ENCODE measurements at places on chromosomes 7 and 10. TPM values are rescaled to one million over a fixed set of nuclear protein-coding genes. Genes with fewer than 3 reads are reported as not detected.

MSRB2 gene
- 19.0 TPM for total RNA-seq

PON3 gene
- total RNA-seq: under 0.01 TPM

MRLN gene
- total RNA-seq: not detected

DNA sequence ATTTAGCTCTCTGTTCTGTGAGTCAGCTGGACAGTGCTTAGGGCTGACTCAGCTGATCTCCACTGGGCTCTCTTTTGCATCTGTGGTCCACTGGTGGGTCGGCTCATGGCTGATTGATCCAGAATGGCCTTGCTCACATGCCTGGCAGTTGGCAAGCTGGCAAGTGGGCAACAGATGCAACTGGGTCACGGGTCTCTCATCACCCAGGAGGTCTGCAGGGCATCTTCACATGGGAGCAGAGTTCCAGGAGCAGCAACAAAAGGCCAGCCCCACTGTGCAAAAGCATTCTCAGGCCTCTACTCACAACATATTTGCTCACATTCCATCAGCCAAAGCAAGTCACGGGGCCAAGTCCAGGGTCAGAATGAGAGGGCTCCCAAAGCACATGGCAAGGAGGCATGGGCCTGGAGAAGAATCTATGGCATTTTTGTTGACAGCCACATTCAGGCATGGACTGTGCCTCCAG is 98.8 kb downstream of the OAT start:
- no peak for DNase-seq

PGAM2 gene
- total RNA-seq: 0.26 TPM

GRCh38 chr7:74164985-74165456 is 9.1 kb upstream of the EIF4H start:
- DNase-seq: peak; percentile 25

GNGT1 gene
- total RNA-seq: not detected

- DNase-seq: no peak
These were observed 545.5 kb upstream of the FOXK1 start for GRCh38 chr7:4136501-4137110.

- no peak for DNase-seq
These were observed 2.3 kb upstream of the PFKFB3 start for GRCh38 chr10:6200440-6200733.

GRCh38 chr10:26969145-26969926 is 108.6 kb upstream of the ABI1 start:
- DNase-seq: no peak

GRCh38 chr10:85542936-85543730 is 823.5 kb downstream of the GRID1 start:
- no peak for DNase-seq

- peak; percentile 93 for DNase-seq
These were observed 15.3 kb upstream of the GPR146 start for GRCh38 chr7:1028775-1029636.

GRCh38 chr7:130256704-130257103 is 10.0 kb upstream of the CPA2 start:
- no peak for DNase-seq

GRCh38 chr7:157637216-157637949 is 300.6 kb downstream of the DNAJB6 start:
- DNase-seq: no peak

HMX3 gene
- total RNA-seq: not detected

- DNase-seq: no peak
These were observed 209.4 kb downstream of the SORCS1 start for GRCh38 chr10:106955133-106955532.

- DNase-seq: no peak
These were observed 29.4 kb downstream of the OR9A2 start for GRCh38 chr7:142997456-142997989.

ALOX5 gene
- total RNA-seq: not detected

ANKRD7 gene
- 2.8 TPM for total RNA-seq

DNA sequence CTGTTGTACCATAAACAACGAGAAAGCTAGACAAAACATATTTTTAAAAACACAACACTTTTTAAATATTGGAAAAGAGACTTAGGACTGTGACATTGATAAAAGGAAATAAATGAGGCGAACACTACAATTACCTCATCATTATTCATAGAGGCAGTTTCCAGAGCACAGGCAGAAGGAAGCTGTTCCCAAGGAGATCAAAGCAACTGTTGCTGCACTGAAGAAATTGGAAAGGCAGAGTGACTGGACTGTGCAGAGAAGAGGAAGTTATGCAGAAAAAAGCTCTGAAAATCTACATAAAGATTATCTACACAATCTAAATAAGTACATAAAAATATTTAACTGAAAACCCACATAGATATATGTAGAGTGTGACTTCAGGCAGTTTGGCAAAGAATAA is 32.8 kb downstream of the MYO3A start:
- DNase-seq: peak; percentile 43

DNA sequence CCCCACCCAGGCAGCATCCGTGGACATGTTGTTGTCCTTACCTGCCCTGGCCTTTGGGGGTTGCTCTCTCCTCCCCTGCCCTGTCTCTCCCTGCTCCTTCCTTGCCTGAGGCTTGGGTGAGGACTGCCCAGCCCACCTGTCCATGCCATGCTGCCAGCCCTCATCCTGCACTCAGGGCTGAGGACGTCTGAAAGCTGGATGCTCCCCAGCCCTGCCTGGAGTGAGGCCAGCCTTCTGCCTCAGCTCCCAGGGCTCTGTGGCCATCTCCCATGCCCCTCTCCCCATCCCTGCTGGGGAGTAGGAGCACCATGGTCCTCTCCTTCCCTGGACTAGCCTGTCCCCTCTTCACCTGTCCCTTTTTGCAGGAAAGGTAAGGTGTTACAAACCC is 68.4 kb downstream of the RAMP3 start:
- no peak for DNase-seq

GHITM gene
- 259 TPM for total RNA-seq

RAMP3 gene
- under 0.01 TPM for total RNA-seq

- DNase-seq: no peak
These were observed 1.5 kb downstream of the BCAP29 start for GRCh38 chr7:107581387-107582013.

AGR2 gene
- total RNA-seq: not detected

DNA sequence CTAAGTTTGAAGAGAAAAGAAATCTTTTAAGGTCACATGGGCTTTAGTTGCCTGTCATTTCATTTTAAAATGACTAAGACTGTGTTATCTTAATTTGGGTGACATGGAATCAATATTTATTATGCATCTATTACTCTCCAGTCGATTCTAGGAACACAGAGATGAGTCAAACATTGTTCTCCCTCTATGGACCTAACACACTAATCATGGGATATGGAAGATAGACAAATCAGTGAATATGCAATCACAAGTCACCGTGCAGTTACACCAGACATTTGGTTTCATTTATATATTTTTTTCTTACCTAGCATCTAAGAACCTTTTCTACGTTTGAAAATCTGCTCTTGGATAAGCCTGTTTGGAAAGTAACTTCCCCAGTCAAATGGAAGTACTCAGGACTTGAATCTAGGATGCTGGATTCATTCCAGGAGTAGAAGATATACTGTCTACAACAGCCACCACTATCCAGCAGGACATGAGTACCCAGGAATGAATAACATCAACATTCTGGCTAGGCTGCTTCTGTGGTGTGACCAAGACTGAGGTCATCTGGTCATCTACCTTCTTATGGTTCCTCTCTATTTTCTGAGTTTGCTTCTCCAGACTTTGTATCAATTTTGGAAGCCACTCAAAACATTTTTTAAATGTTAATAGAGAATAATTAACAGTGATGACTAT is 902.9 kb upstream of the LRRN3 start:
- DNase-seq: no peak

DNA sequence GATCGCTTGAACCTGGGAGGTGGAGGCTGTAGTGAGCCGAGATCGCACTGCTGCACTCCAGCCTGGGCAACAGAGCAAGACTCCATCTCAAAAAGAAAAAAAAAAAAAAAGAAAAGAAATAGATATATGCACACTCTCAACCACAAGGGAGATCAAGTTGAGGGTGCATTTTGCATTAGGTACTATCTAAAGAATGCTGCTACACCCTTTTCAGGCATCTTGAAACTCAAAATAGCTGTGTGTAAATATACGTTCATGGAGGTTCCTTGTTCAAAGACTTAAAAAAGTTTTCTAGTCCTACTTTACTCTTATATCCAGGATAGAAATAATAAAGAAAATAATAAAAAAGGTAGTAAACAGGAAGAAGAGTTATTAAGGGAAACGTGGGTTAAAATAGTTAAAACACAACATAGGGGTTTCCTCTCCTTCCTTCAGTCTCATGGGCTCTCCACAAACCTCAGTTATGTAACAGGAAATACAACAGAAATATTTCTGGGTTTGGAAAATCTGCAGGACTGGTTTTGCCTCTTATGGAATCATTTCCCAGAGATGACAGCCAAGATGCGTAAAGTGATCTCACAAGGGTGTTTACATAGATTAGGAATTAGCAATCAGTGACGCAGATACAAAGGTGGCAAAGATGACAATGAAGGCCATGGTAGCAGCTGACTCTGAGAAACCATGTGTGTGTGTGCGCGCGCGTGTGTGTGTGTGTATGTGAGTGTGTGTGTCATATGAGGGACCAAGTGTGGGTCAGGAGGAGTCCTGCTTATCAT is 15.1 kb downstream of the STEAP4 start:
- peak; percentile 77 for DNase-seq

COMMD3 gene
- 54.2 TPM for total RNA-seq

DMBT1 gene
- under 0.01 TPM for total RNA-seq

GRCh38 chr10:70317272-70317942 is 33.6 kb upstream of the NPFFR1 start:
- no peak for DNase-seq

DNA sequence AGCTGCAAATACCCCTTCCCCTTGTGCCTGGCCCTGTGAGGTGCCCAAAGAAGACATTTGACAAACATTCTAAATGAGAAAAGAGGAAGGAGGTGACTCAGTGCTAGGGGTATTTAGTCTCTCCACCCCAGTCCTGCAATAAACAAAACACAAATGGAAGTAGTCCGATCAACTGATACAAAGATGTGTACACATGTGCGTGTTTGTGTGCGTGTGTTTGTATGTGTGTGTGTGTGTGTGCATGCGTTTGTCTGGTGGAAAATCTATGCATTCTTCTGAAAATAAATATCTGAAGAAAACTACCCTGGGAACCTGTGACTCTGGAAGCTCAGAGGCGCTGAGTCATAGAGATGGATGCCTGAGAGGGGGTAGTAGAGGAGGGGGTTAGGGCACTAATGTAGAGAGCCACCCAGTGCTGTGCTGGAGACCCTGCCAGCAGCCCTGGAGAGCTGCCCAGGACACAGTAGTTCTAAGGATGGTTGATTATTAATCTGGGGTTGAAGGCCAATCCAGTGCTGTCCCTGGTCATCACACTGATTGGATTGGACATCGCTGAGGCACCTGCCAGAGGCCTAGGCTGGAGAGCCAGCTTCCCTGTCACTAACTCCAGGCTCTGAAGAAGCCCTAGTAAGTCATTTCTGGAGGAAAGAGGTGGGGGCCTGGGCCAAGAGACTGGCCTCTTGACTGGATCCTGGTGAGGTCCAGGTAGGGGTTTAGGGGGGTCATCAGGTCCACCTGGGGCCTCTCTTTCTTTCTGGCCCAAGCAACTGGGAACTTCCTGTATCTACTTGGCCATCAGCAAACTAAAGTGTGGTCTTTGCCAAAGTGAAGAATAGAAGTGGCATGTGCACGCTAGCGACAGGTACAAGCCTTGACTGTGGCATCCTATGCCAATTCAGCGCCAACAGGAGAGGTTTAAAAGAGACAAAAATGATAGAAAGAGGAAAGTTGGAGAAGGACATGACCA is 18.5 kb downstream of the SFTPA1 start:
- no peak for DNase-seq

PKD2L1 gene
- not detected for total RNA-seq

DNA sequence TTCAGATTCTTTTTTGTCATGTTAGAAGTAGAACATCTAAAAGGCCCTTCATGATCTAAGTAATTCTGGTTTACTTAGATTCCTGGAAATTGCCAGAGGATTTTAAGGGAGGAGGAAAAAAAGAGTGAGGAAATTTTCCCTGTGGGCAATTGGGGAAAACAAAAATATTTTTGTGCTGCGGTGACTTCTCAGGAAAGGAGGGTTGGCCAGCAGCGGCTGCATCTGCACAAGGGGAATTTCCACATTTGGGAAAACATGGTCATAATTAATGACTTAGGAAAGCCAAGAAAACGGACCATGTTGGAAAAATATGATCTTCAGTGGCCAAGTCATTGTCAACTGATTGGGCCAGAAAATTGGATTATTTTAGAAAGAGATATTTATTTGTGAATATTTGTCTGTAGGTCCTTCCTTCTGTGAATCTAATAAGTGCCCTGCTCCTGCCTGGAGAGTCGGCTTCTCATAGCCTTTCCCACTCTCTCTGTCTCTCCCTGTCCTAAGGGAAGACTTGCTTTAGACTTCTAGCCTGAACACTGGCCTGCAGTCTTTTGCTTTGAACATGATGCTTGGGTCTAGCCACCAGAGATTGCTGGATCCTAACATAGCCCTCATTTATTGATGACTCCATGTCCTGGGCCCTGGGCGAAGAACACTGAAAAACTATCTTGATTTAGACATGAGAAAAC is 124.2 kb upstream of the MKLN1 start:
- no peak for DNase-seq

OPTN gene
- 156 TPM for total RNA-seq

GRCh38 chr7:360454-361100 is 70.6 kb downstream of the FOXL3 start:
- no peak for DNase-seq

DNA sequence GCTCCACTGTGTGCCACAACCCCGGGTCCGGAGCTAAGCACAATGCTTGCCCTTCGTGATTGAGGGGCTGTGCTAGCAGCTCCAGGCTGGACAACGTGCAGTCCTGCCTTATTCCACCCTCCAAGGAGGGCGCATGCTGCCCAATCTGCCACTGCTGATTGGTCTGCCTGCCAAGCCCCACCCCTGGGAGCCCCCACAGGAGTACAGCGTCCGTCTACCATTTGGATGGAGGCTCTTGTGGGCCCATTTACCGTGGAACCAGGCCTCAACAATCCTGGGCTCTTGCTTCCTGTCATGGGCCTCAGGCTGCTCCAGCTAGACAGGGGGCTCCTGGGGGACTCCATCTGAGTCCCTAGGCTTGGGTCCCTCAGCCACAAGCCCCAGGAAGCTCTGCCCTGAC is 173.3 kb downstream of the SLIT1 start:
- DNase-seq: no peak

GRCh38 chr7:50710441-50711154 is 72.1 kb downstream of the GRB10 start:
- no peak for DNase-seq

- DNase-seq: peak; percentile 84
These were observed 27.0 kb downstream of the CALML3 start for GRCh38 chr10:5551531-5552375.

PNLIPRP1 gene
- not detected for total RNA-seq

DNA sequence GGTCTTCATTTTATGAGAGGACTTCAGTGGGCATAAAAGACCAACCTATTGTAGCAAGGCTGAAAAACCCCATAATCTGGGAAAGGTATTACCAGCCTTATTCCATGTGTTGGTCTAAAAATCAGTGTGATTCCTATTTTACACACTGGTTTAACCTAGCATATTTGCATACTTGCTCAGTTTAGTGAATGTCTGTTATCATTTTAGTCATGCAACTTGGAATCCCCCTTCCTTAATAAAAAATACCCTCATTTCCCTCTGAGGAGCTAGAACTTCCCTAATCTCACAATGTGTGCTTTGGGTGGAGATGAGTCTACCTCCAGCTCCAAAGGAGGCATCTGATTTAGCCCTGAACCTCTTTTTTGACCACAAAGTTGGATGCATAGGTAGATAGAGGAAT is 312.8 kb upstream of the SORCS1 start:
- no peak for DNase-seq

Data from fibroblast of lung (primary cell).